Mucosa of gallbladder (tissue), 1 donor: ENCODE measurements at places on chromosomes 2 and 18. TPM values are rescaled to one million over a fixed set of nuclear protein-coding genes. Genes with fewer than 3 reads are reported as not detected.

- no peak for DNase-seq
Measured at GRCh38 chr18:24543795-24544498, 83.5 kb downstream of the HRH4 start.

DNA sequence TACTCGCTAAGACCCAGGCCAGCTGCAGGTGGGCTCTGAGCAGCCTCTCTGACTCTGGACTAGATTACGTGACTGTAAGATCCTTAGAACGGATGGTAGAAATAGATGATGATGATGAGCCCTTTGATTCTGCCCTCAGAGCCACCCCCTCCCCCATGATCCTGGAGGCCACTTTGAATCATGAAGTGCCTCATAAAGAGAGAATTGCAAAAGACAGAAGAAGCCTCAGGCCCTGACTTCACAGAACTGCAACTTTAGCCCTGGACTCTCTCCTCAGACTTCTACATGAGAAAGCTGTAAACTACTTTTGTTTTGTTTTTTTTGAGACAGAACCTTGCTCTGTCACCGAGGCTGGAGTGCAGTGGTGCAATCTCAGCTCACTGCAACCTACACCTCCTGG lies 15.4 kb upstream of the TET3 start:
- DNase-seq, result no peak

Gene CXCR4
- total RNA-seq, result 61.1 TPM

- no peak for DNase-seq
Measured at GRCh38 chr2:58620896-58621295, 379.8 kb upstream of the FANCL start.

- no peak for DNase-seq
Measured at GRCh38 chr2:120298173-120298835, 45.7 kb downstream of the RALB start.

DNA sequence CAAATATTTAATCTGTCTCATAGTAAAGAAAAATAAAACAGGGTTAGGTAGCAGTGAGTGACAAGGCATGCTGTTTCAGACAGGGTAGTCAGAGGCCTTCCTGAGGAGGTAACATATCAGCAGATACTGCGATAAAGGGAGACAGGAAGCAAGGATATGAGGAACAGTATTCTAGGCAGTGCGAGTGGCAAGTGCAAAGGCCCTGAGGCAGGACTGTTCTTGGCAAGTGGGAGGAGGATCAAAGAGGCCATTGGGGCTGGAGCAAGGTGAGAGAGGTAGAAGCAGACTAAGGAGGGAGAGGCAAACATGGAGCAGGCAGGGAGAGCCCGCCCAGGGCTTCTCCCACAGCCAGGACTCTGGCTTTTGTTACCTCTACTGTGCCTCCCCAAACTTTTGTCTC lies 33.6 kb downstream of the GAD1 start:
- DNase-seq, result no peak

GRCh38 chr2:173961346-173961705 lies 3.8 kb downstream of the SP3 start:
- no peak for DNase-seq

GRCh38 chr2:1600191-1601066 lies 143.9 kb downstream of the PXDN start:
- DNase-seq, result no peak

GRCh38 chr2:45968946-45969584 lies 317.6 kb downstream of the PRKCE start:
- DNase-seq, result no peak

DNA sequence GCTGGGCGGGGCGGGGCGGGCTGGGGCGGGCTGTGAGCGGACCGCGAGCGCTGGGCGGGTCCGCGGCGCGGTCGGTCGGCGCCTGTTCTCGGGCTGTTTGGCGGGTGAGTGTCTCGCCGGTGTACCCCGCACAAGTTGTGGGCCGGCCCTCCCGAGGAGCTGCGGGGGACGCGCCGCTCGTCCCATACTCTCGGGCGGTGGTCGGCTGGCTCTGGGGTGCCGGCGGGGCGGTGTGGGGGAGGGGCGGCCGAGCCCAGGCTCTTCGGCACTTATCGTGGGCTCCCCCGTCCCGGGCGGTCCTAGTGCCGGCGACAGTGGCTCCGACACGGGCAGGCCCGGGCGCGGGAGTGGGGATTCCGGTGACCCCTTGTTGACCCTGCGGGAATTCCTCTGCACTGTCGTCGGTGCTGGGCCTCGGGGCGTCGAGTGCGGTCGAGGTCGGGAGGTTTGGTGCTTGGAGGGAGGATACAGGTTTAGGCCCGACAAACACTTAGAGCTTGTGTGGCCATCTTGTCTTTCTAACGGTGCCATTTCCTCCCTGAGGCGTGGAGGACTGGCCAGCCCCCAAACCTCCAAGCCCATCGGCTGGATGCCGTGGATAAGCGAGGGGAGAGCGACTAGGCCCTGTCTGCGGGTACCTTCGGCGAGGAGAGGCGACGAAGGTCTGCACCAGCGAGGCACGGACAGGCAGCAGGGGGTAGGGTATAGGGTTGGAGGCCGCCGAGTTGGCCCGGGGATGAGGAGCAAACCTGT lies at the start of gene SEPTIN2:
SEPTIN2 (plus strand) TSS at position 47 of the 753 bp plus-strand sequence. CDS start 8,308 bp downstream, outside the sequence.
- DNase-seq, result peak; percentile 20

DNA sequence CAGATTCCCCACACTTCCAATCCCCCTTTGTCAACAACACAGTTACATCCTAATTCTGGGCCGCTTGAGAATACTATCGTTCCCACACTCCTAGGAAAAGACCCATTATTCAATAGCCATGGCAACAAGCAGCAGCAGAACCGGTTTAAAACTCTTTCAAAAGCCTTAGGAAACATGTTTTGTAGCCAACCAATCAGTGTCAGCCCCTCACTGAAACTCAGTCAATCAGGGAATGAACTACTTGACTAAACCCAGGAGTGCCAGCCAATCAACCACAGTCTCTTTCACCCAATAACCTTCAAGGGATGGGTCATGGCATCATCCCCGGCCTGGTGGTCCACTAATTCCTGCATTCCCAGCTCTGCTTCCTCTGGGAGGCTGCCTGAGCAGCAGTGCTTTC lies 204.8 kb upstream of the HS6ST1 start:
- DNase-seq, result no peak

GRCh38 chr2:109396202-109397180 lies 217.3 kb downstream of the SEPTIN10 start:
- DNase-seq, result no peak

DNA sequence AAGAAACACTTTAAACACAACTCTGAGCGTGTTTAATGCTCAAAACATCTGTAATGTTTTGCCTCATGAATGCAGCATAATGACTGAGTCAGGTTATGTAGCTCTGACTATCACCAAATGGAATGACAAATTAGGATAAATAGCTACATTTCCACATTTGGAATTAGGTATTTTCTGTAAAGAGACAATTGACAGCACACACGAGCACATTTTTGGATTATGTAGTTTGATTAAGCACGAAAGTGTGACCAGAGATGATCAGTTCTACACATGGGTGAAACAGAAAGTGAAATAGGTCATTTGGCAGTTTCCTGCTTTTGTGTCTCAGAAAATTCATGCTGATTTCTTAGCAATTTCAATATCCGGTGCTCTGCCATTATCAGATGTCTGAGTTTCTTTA lies 29.0 kb downstream of the LPIN1 start:
- DNase-seq, result no peak

Gene SAG
- total RNA-seq, result not detected

- no peak for DNase-seq
Measured at GRCh38 chr18:6563896-6564295, 149.2 kb upstream of the L3MBTL4 start.

Gene MAT2A
- 262 TPM for total RNA-seq

- no peak for DNase-seq
Measured at GRCh38 chr2:105674859-105675541, 69.7 kb upstream of the NCK2 start.

DNA sequence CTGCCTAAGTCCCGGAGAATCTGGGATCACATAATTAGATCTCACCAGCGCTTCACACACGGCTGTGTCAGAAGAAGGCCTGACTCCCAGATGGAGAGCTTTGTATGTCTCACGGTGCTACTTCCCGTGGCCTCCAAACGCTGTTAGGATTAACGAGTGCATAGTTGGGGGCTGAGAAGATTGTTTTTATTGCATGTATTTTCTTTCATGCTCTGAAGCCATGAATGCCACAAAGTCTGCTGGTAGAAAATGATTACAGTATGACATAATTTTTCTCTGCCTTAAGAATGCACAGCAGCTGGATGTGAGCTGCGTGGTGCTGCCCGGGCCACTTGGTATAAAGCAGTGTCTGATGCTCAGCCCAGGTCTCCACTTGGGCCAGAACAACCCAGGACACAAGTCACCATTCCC lies 166.5 kb downstream of the SEPTIN10 start:
- DNase-seq, result no peak

Gene GPBAR1
- 49.3 TPM for total RNA-seq

Gene DNAJC5G
- not detected for total RNA-seq

Gene KATNAL2
- total RNA-seq, result 8.0 TPM

GRCh38 chr2:143034292-143035074 lies 94.7 kb upstream of the ARHGAP15 start:
- DNase-seq, result peak; percentile 80

Gene SCYGR3
- total RNA-seq, result not detected

GRCh38 chr2:179536185-179536584 lies 271.6 kb upstream of the SESTD1 start:
- DNase-seq, result no peak

DNA sequence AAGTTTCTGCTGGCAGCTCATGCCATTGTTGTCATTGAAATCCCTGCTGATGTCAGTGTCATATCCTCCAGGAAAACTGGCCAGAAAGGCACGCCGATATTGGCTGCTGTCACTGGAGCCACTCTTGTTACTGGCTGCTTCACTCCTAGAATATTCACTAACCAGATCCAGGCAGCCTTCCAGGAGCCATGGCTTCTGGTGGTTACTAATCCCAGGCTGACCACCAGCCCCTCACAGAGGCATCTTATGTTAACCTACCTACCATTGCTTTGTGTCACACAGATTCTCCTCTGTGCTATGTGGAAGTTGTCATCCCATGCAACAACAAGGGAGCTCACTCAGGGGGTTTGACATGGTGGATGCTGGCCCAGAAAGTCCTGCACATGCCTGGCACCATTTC lies 27.0 kb upstream of the MTX2 start:
- DNase-seq, result no peak

DNA sequence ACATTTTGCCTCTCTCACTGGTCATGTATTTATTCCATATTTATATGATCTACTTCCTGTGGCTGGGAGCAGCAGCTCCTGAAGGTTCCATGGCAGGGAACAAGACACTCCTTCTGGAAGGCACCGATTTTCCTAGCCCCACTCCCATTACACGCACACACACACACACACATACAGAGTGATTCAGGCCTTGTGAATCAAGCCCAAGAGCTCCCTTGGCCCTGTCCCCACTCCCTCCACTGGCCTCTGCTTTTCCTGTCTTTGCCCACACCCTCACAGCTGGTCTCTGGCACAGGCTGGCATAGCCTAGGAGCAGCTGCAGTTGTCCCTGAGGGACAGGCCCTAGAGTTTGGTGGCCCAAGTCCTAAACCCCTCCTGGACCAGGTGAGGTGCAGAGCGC lies 201.7 kb downstream of the NAPG start:
- no peak for DNase-seq

GRCh38 chr2:201809633-201810032 lies 3.3 kb downstream of the CDK15 start:
- DNase-seq, result no peak

Gene ALK
- total RNA-seq, result 0.20 TPM

Gene UGT1A1
- 2.6 TPM for total RNA-seq

Gene STARD6
- total RNA-seq, result not detected

Gene AKAIN1
- not detected for total RNA-seq

- no peak for DNase-seq
Measured at GRCh38 chr18:21363348-21363747, 121.3 kb downstream of the GREB1L start.

- DNase-seq, result peak; percentile 78
Measured at GRCh38 chr2:162581959-162582798, 238.2 kb downstream of the GCA start.

DNA sequence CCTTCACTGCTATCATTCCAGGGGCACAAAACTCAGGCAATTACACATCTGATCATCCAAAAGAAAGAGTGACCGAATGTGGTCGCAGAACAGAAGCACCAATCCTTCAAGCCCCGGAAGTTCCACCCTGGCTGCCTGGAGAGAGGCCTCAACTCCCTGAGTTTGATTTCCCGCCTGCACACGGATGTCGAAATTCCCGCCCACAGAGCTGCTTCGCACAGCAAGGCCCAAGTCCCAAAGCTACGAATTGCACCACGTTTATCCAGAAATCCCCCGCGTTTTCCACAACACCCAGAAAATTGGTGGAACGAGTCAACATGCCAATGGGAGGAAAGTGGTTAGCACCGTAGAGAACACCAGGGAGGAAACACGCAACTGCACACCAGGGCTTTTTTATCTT lies 445.4 kb downstream of the EIPR1 start:
- no peak for DNase-seq

Gene ADCYAP1
- 1.1 TPM for total RNA-seq

DNA sequence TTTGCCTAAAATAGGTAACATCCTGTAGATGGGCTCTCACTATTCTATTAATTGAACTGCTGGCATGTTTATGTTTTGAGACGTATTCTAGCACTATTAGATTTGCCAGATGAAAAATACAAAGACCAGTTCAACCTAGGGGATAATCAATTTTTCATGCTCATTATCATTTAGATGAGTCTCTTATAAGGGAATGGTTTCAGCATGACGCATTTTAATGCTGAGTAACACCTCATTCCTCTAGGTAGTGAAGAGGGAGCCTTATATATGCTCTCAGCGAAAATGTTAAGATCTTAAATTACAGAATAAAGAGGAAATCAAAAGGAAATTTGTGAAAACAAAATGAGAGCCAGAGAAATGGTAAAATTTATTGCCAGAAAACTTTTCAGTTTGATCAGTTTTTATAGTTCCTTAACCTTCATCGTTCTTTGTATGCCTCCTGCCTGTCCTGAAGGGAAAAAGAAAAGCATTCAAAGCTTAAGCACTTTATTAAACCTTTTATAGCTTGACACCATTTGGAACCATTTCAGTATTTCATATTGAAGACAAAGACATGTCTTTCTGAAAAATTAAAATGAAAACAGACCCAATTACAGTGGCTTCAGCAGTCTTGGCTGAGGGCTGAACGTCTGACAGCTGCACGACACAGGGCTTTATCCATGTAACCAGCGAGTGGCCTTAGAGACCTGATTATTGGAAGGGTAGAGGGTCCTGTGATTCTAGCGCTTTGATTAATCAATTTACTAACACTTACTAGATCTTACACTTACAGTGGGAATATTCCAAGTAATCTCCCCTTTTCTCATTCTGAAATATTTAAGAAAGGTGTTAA lies 112.8 kb downstream of the ADCYAP1 start:
- DNase-seq, result no peak

DNA sequence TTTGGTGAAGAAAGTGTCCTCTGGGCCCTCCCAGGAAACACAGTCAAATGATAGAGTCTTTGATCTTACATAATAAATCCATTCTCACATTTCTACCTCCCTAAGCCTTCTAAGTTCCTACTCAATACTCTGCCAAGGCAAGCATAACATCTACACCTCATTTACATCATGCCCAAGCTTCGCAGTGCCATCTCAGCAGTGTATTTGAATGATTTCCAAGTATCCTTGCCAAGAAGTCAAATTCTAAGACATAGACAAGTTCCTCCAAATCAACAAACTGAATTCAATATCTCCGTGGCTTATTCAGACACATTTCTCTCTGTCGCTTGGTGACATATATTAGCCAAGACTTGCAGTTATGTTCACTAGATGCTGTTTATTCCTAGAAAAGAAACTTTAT lies 8.1 kb upstream of the MLPH start:
- DNase-seq, result no peak

GRCh38 chr2:33129263-33130053 lies 182.7 kb downstream of the LTBP1 start:
- no peak for DNase-seq
